ENCODE measurements at places on chromosomes 16 and 17.
A peak's percentile ranks its signal among the peaks of the same experiment; 100 is the strongest.

- no peak for DNase-seq
Measured at GRCh38 chr16:53881371-53881770, 177.4 kb downstream of the FTO start.

- peak; percentile 73 for DNase-seq
Measured at GRCh38 chr17:652314-652713, 62.3 kb downstream of the VPS53 start.

DNA sequence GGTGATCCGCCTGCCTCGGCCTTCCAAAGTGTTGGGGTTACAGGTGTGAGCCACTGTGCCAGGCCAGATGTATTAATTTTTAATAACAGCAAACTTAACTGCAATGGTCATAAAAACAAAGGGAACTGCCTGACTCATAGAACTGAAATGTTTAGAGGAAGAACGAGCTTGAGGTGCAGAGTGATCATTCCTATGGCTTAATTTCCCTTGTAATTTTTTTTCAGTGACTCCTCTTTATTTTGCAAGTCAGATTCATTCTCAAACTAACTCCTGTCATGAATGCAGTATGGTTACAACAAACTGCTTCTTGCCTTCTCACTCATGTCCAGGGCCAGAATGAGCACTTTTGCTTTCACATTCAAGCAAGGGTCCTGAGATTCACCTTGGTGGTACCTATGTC lies 231.3 kb downstream of the HAPSTR1 start:
- DNase-seq = no peak

GRCh38 chr16:66699898-66700297 lies 3.4 kb upstream of the CMTM4 start:
- DNase-seq = no peak

GRCh38 chr17:61149862-61150362 lies 249.7 kb upstream of the TBX2 start:
- DNase-seq = no peak

- DNase-seq = peak; percentile 54
Measured at GRCh38 chr17:40510328-40510648, 8.9 kb upstream of the TNS4 start.

DNA sequence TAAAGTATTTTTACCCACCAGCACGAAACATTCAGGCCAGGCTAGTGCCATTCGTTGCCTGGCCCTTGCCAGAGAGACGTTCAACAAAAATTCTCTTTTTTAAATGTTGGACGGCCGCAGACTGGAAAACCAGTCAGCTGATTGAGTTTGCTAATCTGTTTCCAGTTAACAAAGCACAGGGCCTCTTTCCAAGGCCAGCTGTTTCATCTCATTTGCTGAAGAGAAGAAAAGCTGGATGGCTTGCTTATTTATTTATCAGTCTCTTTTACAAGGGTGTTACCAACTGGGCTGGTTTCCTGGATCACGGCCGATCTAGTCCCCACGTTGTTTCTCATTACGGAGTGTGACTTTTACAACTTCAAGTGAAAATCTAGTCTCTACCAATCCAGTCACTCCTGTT lies 418.7 kb upstream of the DYNLRB2 start:
- DNase-seq = no peak

GRCh38 chr16:23408823-23409298 lies 44.1 kb downstream of the COG7 start:
- DNase-seq = peak; percentile 89

GRCh38 chr16:66115373-66115772 lies 251.1 kb upstream of the CDH5 start:
- no peak for DNase-seq

DNA sequence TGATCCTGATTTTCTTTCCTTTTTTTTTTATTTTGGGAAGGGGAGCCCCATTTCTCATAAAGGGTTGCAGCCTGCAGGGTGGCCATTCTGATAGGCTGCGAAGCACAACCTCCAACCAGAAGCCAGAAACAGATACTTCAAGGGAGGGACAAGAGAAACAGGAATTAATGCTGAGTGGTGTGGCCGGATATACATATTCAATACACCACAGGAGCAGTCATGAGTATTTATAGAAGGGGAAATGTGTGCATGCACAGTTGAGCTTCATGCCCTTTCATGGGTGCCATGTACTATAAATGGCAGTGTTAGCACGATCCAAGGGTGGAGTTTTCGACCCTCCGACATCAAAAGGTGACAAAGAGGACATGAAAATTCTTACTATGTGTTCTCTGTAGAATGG lies 320.8 kb downstream of the CBLN1 start:
- DNase-seq = no peak

DNA sequence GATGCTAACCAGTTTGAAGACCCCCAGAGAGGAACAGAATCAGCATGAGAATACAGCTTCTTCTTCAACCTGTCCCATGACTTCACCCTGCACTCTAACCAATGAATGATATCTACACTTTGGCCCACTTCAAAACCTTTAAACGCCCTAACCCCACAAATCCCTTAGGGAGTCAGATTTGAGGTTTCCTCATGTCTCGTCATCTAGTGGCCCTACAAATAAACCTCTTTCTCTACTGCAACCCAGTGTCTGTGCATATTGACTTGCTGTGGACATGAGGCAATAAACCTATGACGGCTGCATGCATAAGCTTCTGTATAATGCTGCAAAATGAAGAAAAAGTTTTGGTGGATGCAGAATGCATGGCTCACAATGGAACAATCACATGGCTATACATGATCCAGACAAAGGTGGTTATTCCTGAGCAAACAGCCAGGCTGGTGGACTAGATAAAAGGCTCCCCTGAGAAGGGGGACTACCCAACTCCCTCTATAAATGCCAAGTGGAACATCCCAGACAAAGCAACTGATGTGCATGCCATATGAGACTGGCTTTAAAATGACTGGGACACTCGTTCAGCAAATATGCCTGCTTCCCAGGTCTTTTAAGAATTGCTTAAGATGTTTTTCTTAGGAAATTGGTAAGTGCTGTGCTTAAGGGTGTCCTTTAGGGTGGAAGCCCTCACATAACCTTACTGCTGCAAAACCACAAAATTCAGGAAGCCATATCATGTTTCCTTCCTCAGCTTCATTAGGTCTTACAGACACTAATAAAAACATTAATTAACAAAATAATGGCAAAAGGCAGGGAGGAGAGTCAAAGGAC lies 12.2 kb downstream of the N4BP1 start:
- DNase-seq = no peak

- no peak for DNase-seq
Measured at GRCh38 chr17:41812381-41813151, at the start of gene FKBP10. FKBP10 (plus strand) TSS chr17:41813004; CDS start chr17:41813035, 31 bp downstream.

DNA sequence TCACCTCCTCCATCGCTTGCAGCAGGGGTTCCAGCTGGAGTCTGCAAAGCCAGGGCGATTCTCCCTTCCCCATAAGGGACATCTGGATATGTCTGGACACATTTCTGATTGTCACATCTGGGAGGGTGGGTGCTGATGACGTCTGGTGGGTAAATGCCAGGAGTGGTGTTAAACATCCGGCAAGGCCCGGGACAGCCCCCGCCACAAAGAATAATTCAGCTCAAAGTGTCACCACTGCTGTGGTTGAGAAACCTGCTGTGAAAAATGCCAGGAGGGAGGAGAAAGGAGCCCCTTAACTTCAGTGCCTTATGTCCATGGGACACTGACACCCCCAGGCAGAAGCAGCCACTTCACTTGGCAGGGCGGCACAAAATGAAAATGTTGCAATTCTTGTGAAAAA lies 179.4 kb upstream of the SDK2 start:
- DNase-seq = no peak

- DNase-seq = no peak
Measured at GRCh38 chr17:64278614-64279013, 15.6 kb upstream of the TEX2 start.

DNA sequence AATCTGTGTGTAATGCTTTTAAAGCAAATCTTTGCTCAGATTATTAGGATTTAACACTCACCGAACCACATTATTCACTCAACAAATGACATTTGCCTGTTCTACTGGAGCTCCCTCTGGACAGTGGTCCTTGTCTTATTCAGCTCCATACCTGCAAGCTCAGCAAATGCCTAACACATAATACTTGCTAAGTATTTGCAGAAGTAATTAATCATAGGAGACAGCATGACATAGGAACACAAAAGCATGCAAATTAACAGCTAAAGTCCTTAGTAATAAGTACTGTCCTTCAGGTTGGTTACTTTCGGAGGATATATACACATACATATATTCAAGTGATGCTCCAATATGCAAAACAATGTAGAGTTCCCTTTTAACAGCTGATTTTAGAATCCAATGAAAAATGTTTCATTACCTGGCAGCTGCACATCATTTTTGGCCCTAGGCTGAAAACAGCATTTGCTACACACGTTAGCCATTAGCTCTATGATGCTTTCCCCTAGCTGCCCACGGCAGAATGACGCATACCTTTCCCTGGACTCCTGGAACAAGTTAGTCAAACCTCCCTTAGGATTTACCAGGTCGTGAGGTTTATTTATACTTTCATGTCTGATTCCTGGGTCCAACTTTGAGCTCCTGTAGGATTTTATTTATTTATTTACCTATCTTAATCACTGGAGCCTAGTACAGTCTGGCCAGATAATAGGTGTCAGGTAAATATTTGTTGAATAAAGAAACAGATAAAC lies 8.6 kb downstream of the BRD7 start:
- DNase-seq = no peak

GRCh38 chr16:48617711-48618148 lies 7.8 kb upstream of the N4BP1 start:
- no peak for DNase-seq

DNA sequence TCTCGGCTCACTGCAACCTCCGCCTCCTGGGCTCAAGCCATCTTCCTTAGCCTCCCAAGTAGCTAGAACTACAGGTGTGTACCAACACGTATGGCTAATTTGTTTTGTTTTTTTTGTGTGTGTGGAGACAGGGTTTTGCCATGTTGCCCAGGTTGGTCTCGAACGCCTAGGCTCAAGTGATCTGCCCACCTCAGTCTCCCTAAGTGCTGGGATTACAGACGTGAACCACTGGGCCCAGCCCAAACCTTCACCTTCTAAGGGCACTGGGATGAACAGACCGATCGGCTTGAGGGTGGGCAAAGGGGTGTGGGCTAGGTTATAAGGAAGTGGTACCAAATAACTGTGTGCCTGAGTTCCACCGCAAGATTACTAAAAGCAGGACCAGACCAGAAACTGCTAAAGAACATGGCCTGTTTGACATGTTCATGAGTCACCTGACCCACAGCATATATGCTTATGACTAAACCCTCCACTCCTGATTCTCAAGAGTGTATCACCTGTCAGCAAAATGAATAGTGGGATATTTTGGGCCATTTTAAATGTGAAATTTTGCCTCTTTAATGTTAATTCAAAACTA lies 8.1 kb downstream of the TMEM97 start:
- DNase-seq = no peak

DNA sequence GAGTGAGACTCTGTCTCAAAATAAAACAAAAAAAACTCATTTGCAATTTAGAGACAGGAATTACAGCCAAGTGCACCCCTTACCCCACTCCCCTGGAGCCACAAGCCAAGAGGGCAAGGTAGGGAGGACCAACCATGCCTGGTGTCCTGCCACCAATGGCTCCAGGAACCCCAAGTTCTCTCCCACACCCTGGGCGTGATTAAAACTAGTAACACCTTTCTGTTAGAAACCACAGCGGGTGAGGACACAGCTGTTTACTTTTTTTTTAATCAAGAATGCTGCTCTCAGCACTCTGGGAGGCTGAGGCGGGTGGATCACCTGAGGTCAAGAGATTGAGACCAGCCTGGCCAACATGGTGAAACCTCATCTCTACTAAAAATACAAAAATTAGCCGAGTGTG lies 38.1 kb downstream of the ANKRD11 start:
- DNase-seq = no peak

DNA sequence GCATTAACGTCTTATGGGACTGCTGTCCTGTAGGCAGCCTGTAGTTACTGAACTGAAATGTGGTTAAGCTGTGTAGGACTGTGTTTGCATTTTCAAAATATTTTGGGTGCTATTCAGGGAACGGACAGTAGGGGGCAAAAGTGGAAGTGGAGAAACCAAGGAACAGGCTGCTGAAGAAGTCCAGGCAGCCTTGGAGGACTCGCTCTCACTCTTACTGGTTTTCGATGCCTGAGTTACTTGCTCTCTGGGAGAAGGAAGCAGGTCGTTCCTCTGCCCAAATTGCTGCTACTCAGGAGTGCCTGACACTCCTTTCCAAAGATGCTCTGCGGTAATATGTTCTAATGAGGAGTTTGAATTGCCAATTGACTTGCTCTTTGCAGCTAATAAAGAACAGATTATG lies 64.5 kb upstream of the RBFOX1 start:
- no peak for DNase-seq

GRCh38 chr17:82350182-82351030 lies 8.6 kb upstream of the TEX19 start:
- no peak for DNase-seq

- no peak for DNase-seq
Measured at GRCh38 chr16:12228602-12229499, 252.3 kb downstream of the SNX29 start.

DNA sequence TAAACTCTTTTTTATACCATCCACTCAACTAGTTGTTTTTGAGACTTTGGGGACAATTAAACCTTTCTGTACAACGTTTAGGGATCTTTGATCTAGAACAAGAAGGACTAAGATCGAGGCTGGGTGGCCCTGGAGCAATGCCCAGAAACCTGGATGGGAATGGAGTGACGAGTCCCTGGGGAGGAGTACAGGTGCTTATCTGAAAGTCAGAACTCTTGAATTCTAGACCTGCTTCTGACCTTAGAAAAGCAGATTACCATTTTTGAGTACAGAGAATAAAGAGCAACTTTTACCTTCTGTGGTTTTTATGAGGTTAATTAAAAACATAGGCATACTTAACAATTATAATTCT lies 17.8 kb downstream of the UBE2Z start:
- no peak for DNase-seq

DNA sequence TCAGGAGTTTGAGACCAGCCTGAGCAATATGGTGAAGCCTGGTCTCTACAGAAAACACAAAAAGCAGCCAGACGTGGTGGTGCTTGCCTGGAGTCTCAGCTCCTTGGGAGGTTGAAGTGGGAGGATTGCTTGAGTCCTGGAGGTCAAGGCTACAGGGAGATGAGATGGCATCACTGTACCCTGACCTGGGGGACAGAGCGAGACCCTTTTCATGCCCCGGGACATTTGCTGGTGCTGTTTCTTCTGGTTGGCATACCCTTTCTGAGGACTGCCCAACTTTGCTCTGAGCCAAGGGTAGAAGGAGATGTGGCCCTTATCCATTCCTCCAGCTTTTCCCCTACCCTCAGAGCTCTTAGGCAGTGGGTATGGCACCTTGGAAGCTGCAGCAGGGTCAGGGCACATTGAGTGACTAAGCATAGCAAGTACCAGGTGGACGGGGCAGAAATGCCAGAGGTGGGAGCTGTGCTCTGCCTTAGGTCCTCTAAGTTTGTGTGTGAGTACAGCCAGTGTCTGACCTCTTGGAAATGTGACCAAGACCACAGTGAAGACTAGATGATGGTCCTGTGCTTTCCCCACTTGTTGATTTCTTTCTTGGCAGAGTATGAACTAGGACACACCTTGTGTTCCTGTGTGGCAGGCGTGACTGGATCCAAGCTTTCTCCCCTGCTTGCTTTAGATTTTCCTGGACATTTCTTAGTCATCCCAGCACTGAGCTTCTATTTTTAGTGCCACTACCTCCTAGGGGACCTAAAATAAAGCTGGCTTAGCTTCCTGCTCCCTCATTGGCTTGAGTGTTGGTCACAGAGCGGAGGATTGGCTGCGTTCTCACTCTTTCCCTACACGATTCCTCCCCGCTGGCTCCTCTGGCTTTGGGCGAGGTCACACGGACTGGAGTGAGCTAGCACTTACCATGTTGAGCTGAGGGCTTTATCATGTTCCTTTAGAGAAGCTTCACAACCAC lies 9.9 kb upstream of the EDC4 start:
- DNase-seq = peak; percentile 79

GRCh38 chr16:72565106-72565505 lies 393.2 kb upstream of the PMFBP1 start:
- DNase-seq = no peak

Measured in cerebellar nuclear complex (tissue), 1 donor.